ENCODE measurements at places on chromosomes 5 and 9.

GRCh38 chr5:135382106-135382790 lies 16.8 kb downstream of the MACROH2A1 start:
- DNase-seq, result no peak

- no peak for DNase-seq
Measured at GRCh38 chr9:91147079-91147708, 214.5 kb downstream of the AUH start.

GRCh38 chr5:180069589-180070247 lies 1.8 kb downstream of the RNF130 start:
- DNase-seq, result no peak

DNA sequence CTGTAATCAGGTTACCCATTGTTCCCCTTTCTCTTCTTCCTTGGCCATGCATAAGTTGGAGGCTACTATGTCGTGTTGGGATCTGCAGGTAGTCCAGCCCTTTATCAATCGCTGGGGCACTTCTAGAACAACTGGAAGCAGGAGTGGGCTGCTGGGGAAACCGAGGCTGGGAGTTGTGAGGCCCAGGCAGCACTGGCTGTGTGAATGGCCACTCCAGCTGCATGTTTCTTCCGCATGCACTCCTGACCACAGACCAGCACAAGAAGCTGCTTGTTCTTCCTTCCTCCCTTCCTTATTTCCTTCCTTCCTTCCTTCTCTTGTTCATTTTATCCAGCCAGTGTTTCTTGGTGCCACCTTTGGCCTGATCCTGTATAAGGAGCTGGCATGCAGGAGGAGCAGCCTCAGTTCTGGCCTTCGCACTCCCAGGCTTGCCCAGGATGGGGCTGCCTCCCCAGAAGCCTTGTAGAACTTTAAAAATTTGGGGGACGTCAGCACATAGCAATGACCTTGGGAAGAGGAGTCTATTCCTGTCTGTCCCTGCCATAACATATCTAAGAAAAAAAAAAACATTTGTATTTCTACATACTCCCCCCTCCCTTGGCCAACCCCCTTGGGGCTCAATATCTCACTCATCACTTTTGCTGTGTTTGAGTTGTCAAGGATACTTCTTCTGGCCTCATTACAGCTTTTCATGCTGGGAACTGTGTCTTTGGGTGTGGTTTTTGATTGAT lies 20.8 kb upstream of the CXCL14 start:
- no peak for DNase-seq

DNA sequence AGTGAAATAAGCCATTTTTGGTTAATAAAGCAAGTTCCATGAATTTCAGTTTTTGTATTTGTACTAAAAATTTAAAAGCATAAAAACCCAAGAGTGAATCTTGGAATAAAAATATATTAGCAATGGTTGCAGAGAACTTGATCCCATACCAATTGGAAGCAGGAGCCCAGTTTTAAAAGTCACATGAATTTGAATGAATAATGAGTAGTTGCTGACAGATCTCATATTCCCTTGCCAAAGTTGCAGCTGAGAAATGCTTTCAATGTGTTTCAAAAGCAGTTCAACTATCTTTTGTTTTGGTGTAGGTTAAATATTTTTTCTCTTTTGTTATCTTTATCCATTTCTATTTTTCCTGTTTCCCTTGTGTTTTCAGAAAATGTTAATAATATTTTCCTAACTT lies 818.6 kb downstream of the CDH18 start:
- DNase-seq, result no peak

GRCh38 chr5:160162910-160163309 lies 43.7 kb upstream of the PWWP2A start:
- DNase-seq, result no peak

GRCh38 chr9:98866435-98867102 lies 59.1 kb downstream of the GALNT12 start:
- no peak for DNase-seq

GRCh38 chr5:171659896-171660295 lies 125.7 kb upstream of the SMIM23 start:
- DNase-seq, result no peak

GRCh38 chr5:73444499-73445438 lies 3.8 kb downstream of the FOXD1 start:
- no peak for DNase-seq

DNA sequence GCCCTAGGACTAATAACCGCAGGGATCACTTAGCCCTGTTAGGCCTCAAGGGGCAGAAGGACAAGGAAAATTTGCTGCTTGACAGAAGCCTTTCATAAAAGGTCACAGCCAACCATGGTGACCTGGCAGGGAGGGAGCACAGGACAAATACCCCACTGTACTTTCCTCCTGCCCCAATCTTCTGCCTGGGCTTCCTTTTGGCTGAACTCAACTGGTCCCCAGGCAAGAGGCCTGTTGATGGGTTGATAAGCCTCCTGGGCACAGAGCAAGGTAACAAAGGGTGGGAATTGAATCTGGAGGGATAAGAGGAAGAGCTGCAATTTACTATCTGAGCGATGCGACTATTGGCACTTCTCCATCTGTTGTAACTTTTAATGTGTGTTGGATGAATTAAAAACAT lies 392.9 kb downstream of the RASEF start:
- DNase-seq, result no peak

GRCh38 chr5:122015471-122015870 lies 53.7 kb downstream of the SRFBP1 start:
- no peak for DNase-seq
